Pancreas (tissue), 10 donors: ENCODE measurements at places on chromosomes 1 and 21.

DNA sequence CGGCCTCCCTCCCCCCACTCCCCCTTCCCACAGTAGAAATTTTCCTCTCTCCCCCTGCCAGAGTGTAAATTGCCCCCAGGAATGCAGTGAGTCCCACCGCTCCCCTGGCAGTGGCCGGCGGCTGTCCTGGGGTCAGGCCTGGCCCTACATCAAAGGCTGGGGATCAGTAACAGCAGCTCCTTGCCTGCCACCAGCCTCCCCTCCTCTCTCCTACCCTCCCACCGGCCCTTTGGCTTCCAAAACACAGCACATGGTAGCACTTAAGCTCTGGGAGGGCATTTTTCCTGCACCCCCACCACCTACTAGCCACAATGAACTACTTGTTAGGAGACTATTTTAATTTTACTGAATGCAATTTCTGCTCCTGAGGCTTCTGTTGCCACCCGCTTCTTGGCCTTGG is 9.0 kb upstream of the COL8A2 start:
- H3K27me3 ChIP-seq, result no peaks in the 10 kb centered on the region
- no peaks in the 10 kb centered on the region for H3K4me1 ChIP-seq
- no peaks in the 10 kb centered on the region for H3K36me3 ChIP-seq
- peak overlapping the region; percentile 33 for H3K27ac ChIP-seq
- no peak overlapping the region for H3K4me3 ChIP-seq

DNA sequence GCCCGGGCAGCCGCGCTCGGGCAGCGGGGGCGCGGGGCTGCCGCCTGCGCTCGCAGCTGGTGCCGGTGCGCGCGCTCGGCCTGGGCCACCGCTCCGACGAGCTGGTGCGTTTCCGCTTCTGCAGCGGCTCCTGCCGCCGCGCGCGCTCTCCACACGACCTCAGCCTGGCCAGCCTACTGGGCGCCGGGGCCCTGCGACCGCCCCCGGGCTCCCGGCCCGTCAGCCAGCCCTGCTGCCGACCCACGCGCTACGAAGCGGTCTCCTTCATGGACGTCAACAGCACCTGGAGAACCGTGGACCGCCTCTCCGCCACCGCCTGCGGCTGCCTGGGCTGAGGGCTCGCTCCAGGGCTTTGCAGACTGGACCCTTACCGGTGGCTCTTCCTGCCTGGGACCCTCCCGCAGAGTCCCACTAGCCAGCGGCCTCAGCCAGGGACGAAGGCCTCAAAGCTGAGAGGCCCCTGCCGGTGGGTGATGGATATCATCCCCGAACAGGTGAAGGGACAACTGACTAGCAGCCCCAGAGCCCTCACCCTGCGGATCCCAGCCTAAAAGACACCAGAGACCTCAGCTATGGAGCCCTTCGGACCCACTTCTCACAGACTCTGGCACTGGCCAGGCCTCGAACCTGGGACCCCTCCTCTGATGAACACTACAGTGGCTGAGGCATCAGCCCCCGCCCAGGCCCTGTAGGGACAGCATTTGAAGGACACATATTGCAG is 3.0 kb downstream of the ARTN start:
- peak overlapping the region; percentile 63 for H3K27ac ChIP-seq
- peak; percentile 45 for DNase-seq
- no peaks in the 10 kb centered on the region for H3K36me3 ChIP-seq
- H3K27me3 ChIP-seq, result no peaks in the 10 kb centered on the region
- peaks cover 8% of the 10 kb centered on the region for H3K4me1 ChIP-seq

DNA sequence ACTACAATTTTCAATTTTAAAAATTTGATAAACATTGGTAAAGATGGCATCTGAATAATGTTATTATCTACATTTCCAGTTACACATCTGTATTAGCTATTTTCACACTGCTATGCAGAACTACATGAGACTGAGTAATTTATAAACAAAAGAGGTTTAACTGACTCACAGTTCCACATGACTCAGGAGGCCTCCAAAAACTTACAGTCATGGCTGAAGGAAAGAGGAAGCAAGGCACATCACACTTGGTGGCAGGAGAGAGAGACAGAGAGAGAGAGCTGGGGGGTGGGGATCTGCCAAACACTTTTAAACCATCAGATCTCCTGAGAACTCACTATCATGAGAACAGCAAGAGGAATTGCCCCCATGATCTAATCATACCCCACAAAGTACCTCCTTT is 850.0 kb downstream of the LTN1 start:
- H3K4me3 ChIP-seq, result no peak overlapping the region
- DNase-seq, result no peak
- H3K27me3 ChIP-seq, result no peaks in the 10 kb centered on the region
- H3K4me1 ChIP-seq, result no peaks in the 10 kb centered on the region
- no peaks in the 10 kb centered on the region for H3K36me3 ChIP-seq
- H3K27ac ChIP-seq, result no peak overlapping the region

- H3K27ac ChIP-seq, result no peak overlapping the region
- no peaks in the 10 kb centered on the region for H3K36me3 ChIP-seq
- H3K4me3 ChIP-seq, result no peak overlapping the region
- no peaks in the 10 kb centered on the region for H3K4me1 ChIP-seq
- DNase-seq, result no peak
- no peaks in the 10 kb centered on the region for H3K27me3 ChIP-seq
These were observed 73.8 kb upstream of the DMRTA2 start for GRCh38 chr1:50497007-50497406.

- peaks cover 4% of the 10 kb centered on the region for H3K36me3 ChIP-seq
- H3K4me3 ChIP-seq, result no peak overlapping the region
- no peaks in the 10 kb centered on the region for H3K4me1 ChIP-seq
- no peak for DNase-seq
- no peak overlapping the region for H3K27ac ChIP-seq
These were observed 6.4 kb upstream of the TMCO2 start for GRCh38 chr1:40241362-40241761.

- H3K4me1 ChIP-seq, result no peaks in the 10 kb centered on the region
- no peaks in the 10 kb centered on the region for H3K36me3 ChIP-seq
- no peaks in the 10 kb centered on the region for H3K27me3 ChIP-seq
- DNase-seq, result no peak
- no peak overlapping the region for H3K27ac ChIP-seq
- no peak overlapping the region for H3K4me3 ChIP-seq
These were observed 216.3 kb upstream of the NR5A2 start for GRCh38 chr1:199811163-199811562.

DNA sequence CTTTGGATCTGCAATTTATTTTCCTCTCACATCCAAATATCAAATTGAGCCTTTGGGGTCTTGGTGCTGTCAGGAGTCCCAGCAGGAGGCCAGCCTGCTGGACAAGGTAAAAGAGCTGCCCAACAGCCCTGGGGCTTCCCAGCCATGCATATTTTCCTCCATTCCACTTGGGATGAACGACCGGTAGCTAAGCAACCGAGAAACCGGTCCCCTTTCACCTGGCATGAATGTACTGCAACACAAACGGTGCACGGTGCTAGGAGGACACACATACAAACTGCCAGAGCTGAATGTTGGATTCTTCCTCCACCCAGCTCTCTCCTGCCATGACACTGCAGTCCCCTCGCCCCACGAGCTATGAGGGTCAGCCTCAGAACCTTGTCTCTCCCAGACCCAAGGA is 42.7 kb downstream of the BCAR3 start:
- H3K4me1 ChIP-seq, result no peaks in the 10 kb centered on the region
- H3K36me3 ChIP-seq, result no peaks in the 10 kb centered on the region
- no peak for DNase-seq
- H3K27me3 ChIP-seq, result no peaks in the 10 kb centered on the region
